Central memory CD8-positive, alpha-beta T cell (primary cell): ENCODE measurements at places on chromosomes 3 and 15.

- peaks cover 18% of the 10 kb centered on the region for H3K27me3 ChIP-seq
- peaks cover 27% of the 10 kb centered on the region for H3K4me1 ChIP-seq
- no peak overlapping the region for H3K4me3 ChIP-seq
- DNase-seq: no peak
Observed at GRCh38 chr3:45112939-45113338, 33.2 kb downstream of the CDCP1 start.

- no peaks in the 10 kb centered on the region for H3K27me3 ChIP-seq
- no peaks in the 10 kb centered on the region for H3K4me1 ChIP-seq
- H3K36me3 ChIP-seq: peaks cover 11% of the 10 kb centered on the region
- no peak for DNase-seq
Observed at GRCh38 chr3:41907330-41908073, 54.4 kb downstream of the ULK4 start.

- H3K36me3 ChIP-seq: peaks cover 2% of the 10 kb centered on the region
- H3K4me3 ChIP-seq: no peak overlapping the region
- H3K27ac ChIP-seq: no peak overlapping the region
- no peaks in the 10 kb centered on the region for H3K27me3 ChIP-seq
- no peaks in the 10 kb centered on the region for H3K4me1 ChIP-seq
- no peak for DNase-seq
Observed at GRCh38 chr3:43076857-43077256, 29.0 kb downstream of the POMGNT2 start.

DNA sequence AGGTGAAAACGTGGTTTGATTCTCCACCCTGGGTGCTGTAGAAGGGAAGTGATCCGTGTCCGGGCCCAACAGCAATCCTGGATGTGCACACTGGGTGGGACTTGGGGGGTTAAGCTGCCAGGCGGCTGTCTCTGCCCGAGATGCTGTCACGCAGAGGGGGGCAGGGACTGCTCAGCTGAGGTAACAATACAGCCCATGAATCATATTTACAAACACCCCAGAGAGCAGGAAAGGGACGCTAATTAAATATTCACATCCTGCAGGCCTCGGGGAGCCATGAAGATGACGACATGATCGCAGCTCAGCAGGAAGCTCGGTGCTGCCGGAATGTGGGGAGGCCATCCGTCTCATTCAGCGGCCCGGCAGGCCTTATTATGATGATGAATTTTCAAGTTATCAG, 17.9 kb upstream of the CRABP1 start:
- no peaks in the 10 kb centered on the region for H3K36me3 ChIP-seq
- no peak for DNase-seq
- no peaks in the 10 kb centered on the region for H3K4me1 ChIP-seq
- H3K27me3 ChIP-seq: no peaks in the 10 kb centered on the region
- no peak overlapping the region for H3K4me3 ChIP-seq
- no peak overlapping the region for H3K27ac ChIP-seq

- H3K27me3 ChIP-seq: no peaks in the 10 kb centered on the region
- no peak for DNase-seq
- no peaks in the 10 kb centered on the region for H3K36me3 ChIP-seq
- no peak overlapping the region for H3K4me3 ChIP-seq
- no peaks in the 10 kb centered on the region for H3K4me1 ChIP-seq
Observed at GRCh38 chr3:19267040-19267439, 118.7 kb downstream of the KCNH8 start.

GRCh38 chr3:73314151-73314951, 252.9 kb downstream of the EBLN2 start:
- H3K36me3 ChIP-seq: no peaks in the 10 kb centered on the region
- no peak for DNase-seq
- H3K27ac ChIP-seq: no peak overlapping the region

GRCh38 chr15:59812889-59813288, 123.8 kb upstream of the BNIP2 start:
- H3K27me3 ChIP-seq: peaks cover 29% of the 10 kb centered on the region
- H3K4me3 ChIP-seq: no peak overlapping the region
- H3K27ac ChIP-seq: no peak overlapping the region
